ENCODE measurements at places on chromosomes 3 and 15. TPM values are rescaled to one million over a fixed set of nuclear protein-coding genes. Genes with fewer than 3 reads are reported as not detected.

DNA sequence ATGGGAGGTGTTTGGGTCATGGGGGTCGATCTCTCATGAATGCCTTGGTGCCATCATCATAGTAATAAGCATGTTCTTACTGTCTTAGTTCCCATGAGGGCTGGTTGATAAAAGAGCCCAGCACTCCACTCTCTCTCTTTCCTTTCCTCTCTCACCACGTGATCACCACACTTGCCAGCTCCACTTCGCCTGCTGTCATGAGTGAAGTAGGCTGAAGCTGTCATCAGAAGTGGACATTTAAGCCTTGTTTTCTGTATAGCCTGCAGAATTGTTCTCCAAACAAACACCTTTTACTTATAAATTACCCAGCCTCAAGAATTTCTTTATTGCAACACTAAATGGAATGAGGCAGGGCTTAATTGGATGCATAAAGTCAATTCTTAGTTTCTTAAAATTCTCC lies 6.1 kb downstream of the OR5H1 start:
- DNase-seq, result no peak

GRCh38 chr3:89155811-89156210 lies 48.4 kb downstream of the EPHA3 start:
- no peak for DNase-seq

GRCh38 chr3:58604031-58604430 lies 26.8 kb upstream of the FAM107A start:
- DNase-seq, result no peak

Gene CCDC39
- not detected for total RNA-seq

Gene HYAL2
- 21.6 TPM for total RNA-seq

Gene KCNAB1
- 0.23 TPM for total RNA-seq

Data from left lobe of liver (tissue), 2 donors.